ENCODE measurements at places on chromosomes 1 and 21.

GRCh38 chr1:219966071-219966349 is 37.7 kb upstream of the SLC30A10 start:
- DNase-seq = no peak

GRCh38 chr1:153265457-153265856 is 6.0 kb downstream of the LORICRIN start:
- DNase-seq = no peak

GRCh38 chr1:7942214-7942921 is 1.7 kb upstream of the TNFRSF9 start:
- peak; percentile 79 for DNase-seq

DNA sequence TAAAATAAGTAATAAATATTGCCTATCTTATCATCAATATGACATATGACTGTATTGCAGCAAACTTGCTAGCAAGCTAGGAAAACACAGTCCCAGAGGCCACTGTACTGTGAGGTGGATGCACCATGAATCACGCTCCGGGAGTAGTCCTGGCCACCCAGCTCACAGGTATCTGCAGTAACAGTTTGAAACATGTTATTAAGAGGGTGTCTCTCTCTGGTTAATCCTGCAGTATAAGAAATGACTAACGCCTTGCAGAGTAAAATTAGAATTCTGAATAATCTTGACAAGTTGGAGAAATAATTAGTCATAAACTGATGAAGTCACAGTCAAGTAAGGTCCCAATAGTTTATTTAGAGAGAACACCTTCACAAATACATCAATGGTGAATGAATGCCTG is 34.0 kb upstream of the DPT start:
- DNase-seq = no peak

DNA sequence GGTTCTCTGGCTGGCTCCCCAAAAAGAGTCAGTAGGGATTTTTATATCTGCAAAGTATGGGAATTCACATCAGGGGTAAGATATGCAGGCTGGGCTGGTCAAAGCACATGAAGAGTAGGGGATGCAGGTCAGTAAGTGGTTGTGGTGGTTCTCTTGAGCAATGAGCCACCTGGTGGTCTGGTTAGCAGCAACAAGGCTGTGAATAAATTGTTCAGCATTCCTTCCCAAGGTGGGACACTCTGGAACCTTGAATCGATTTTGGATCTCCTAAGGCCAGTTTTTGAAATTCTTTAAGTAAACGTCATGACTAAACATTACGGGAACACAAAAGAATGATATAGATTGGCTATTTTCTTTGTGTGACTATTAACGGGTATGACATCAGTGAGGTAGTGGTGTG is 563.0 kb upstream of the NEGR1 start:
- DNase-seq = no peak

- no peak for DNase-seq
These were observed 47.4 kb downstream of the S100B start for GRCh38 chr21:46557469-46557868.

DNA sequence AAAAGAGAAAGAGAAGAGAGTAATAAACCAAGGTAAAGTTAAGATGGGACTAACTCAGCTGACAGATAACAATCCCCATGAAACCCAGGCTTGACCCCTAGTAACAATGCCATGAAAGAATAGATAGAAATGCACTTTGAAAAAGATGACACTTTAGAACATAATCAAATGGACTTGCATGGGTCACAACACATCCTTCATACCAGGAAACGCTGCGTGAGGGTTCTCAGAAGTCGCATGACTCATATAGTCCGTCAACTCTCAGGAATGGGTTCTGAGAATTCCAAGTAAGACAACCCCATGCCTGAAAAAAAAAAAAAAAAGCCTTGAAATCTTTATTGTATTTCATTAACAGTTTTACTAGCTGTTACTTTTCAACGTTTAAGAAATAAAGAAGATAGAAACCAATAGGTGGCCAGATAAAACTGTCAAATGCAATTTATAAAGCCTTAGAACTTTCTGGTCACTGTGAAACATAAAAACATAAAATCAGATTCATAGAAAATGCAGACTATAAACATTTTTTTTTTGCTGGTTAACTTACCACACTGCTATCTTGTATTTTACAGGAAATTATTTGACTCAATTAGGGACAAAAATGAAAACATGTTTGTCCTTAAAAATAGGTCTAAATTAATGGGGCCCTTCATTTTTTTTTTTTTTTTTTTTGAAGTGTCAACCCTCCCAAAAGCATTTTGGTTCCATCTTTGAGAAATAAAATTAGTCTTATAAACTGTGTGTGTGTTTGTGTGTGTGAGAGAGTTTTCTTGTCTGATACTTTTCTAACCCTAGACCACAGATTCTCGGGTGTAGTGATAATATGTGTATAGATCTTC is 202.1 kb downstream of the NCAM2 start:
- no peak for DNase-seq

DNA sequence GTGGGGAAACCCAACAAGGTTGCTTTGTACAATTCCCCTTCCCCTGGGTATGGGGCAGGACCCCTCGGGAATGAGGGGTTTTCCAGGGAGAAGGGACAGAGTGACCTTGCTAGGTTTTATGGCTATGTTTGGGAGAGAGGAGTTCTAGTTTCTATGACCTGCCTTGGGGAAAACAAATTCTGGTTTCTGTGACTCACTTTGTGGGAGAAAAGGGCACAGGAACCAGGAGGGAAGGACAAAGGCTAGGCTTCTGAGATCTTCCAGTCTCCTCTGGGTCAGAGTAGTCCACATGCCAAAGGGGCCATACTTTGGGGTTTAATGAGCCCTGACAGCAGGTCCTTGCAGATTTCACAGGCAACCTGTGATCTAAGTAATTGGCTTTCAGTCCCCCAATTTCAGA is 5.5 kb upstream of the PTGER3 start:
- DNase-seq = no peak

DNA sequence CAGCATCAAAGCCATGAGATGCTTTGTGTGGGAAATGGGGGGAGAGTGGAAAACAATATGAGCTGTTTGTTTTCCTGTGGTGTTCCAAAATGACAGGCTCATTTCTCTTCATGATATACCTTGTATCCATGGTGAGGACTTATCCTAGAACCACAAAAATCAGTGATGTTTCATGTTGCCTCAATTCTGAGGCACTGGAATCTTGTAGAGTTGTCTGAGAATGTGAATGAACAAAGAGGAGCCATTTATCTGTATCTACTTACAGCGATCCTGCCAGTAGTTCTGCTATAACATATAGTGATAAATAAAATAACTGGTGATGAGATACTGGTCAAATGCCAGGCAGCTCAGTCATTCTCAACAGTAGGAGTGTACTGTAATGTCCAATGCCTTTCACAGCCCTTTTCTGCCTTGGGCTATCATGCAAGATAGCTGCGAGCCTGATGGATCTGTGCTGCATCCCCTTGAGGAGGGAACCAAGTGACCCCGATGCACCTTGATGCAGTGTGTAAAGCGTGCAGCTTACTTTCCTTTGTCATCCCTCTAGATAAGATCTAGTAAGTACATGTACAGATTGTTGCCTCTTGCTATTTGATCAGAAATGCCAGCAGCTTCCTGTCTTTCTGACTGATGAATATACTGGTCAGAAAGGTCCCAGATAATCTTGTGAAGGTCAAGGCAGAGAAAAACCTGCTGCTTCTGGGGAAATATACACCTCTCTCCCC is 52.8 kb downstream of the SLC44A3 start:
- DNase-seq = no peak

DNA sequence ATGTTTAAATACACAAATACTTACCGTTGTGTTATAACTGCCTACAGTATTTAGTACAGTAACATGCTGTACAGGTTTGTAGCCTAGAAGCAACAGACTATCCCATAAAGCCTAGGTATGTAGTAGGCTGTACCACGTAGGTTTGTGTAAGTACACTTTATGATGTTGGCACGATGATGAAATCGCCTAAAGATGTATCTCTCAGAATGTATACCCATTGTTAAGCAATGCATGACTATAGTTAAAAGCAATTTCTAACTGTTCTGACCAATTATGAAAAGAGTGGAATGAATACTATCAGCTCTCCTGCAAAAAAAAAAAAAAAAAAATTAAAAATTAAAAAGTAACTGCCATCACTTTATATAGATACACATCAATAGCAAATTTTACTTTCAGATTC is 11.4 kb downstream of the HP1BP3 start:
- DNase-seq = no peak

GRCh38 chr1:56814205-56814604 is 5.0 kb downstream of the FYB2 start:
- no peak for DNase-seq

- DNase-seq = peak; percentile 72
These were observed 458 bp downstream of the CRABP2 start for GRCh38 chr1:156704930-156705320.

- no peak for DNase-seq
These were observed 81.5 kb upstream of the LPGAT1 start for GRCh38 chr1:211912038-211912437.

DNA sequence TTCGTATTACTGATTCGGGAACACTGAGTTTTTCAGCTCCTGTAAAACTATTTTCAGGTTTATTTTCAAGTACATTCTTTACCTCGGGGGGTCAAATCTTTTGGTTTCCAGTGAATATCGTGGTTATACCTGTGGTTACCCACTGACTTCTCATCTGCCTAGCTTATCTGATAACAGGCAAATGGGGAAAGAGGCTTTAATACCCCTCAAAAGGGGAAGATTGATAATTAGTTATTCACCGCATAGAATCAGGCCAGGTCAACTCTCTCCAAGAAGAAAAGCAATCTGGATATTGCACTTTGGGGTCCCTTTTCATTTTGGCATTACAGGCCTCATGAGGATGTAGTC is 23.0 kb downstream of the RUNX1 start:
- DNase-seq = no peak

GRCh38 chr1:6180707-6181311 is 688 bp upstream of the CHD5 start:
- DNase-seq = no peak
